ENCODE measurements at places on chromosomes 2 and 18.
A peak's percentile ranks its signal among the peaks of the same experiment; 100 is the strongest.

DNA sequence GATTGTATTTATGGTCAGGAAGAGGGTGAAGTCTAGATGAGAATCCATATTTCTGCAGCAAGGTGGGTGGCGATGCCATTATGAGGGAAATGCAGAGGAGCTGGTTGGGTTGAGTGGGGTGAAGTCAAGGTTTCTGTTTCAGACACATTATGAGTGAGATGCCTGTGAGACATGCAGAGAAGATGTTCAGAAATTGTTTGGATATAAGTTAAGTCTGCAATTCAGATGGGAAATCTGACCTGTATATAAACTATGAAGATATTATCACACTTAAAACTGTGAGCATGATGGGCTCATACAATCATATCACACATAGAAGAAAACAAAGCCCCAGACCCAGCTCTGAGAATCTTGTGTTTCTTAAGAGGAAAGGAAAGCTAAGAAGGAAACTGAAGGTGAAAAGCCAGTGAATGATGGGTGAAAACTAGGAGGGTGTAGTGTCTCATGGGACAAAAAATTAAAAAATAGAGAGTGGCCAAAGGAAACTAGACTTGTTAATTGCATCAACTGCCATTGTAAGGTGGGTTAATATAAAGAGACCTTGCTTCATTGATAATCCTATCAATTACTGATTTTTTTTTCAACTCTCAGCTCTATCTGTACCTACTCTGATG, 14.2 kb downstream of the GALNT5 start:
- no peak for DNase-seq

GRCh38 chr2:177537636-177538035, 145.1 kb downstream of the AGPS start:
- DNase-seq, result no peak

DNA sequence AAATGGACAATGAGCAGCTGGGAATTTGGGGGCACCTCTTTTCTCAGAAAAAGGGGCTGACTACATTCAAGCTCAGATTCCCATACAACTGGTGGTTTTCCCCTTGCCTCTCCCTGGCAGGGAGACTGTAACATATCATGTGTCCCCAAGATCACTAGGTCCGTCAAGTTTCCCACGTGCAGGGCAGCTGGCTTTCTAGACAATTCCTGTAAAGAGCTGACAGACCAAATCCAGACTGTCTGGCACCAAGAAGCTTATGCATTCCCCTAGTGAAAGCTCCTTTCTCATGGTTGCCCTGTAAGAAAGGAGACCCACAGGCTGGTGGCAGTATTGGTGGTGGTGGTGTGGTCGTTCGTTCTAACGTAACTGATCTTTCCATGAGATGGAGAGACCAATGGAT, 48.8 kb downstream of the THUMPD2 start:
- DNase-seq, result no peak

GRCh38 chr2:142058149-142058548, 72.7 kb downstream of the LRP1B start:
- no peak for DNase-seq

DNA sequence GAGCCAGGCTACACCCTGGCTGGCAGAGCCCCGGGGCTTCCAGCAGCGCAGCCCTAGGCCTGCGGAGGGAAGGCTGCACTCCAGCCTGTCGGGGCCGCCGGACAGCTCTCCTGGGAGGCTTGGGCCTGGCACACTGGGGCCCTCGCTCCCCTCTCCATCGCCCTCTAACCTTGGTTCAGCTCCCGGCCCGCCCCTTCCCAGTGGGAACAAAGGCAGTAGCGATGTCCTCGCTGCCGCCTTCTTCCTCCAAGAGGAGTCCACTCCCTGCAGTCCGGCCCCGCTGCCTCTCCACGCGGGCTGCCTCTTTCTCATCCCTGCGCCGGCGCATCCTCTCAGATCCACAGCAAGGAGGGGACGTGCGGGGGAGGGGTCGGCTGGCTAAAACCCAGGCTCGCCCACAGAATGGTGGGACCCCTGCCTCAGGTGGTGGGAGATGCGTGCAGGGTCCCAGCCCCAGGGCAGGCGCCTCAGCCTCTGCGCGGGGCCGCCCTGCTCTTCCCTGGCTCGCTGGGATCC, 138.1 kb downstream of the TWIST2 start:
- no peak for DNase-seq

DNA sequence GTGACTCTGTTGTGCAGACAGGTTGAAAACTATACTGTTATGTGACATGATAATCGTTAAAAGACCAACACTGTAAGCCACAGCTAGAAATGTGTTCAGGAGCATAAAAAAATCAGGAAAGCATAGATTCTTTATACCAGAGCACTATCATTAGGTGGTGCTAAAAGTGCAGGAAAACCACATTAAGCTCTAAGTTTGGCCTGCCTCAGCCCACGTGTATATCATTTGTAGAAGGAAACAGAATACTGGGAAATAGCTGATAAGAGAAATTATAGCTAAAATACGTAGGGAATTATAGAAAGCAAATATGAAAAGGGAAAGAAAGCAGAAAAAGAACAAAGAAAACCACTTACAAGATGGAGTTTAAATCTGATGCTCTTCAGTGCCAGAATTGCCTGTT, 26.5 kb upstream of the C2orf74 start:
- peak; percentile 31 for DNase-seq

- DNase-seq, result peak; percentile 85
Measured at GRCh38 chr2:223954401-223954800, 2.9 kb upstream of the MRPL44 start.
